ENCODE measurements at places on chromosomes 12 and 14. TPM values are rescaled to one million over a fixed set of nuclear protein-coding genes. Genes with fewer than 3 reads are reported as not detected.

SYCP3 gene
- total RNA-seq = not detected

METTL1 gene
- 40.6 TPM for total RNA-seq

CLEC14A gene
- total RNA-seq = not detected

TMEM253 gene
- total RNA-seq = 1.6 TPM

TEAD4 gene
- total RNA-seq = 33.8 TPM

SRGAP1 gene
- 65.0 TPM for total RNA-seq

NXPH4 gene
- 2.8 TPM for total RNA-seq

ESRRB gene
- 0.22 TPM for total RNA-seq

SLC16A7 gene
- 32.6 TPM for total RNA-seq

KLRC3 gene
- 2.3 TPM for total RNA-seq

ADCY4 gene
- total RNA-seq = not detected

KRT85 gene
- total RNA-seq = not detected

XPOT gene
- 298 TPM for total RNA-seq

TAS2R43 gene
- total RNA-seq = not detected

ADCK1 gene
- 7.0 TPM for total RNA-seq

BCL2L2 gene
- total RNA-seq = 41.2 TPM

SMCO2 gene
- total RNA-seq = 0.37 TPM

CLEC4D gene
- total RNA-seq = not detected

MGAT4C gene
- total RNA-seq = not detected

ESPL1 gene
- total RNA-seq = 12.1 TPM

HOXC12 gene
- not detected for total RNA-seq

MYH6 gene
- not detected for total RNA-seq

PLXNC1 gene
- total RNA-seq = 2.4 TPM

DPF3 gene
- total RNA-seq = 2.1 TPM

NPAS3 gene
- total RNA-seq = 0.79 TPM

MGST1 gene
- 415 TPM for total RNA-seq

IL22 gene
- total RNA-seq = not detected

RILPL1 gene
- 21.5 TPM for total RNA-seq

TBX3 gene
- total RNA-seq = 6.6 TPM

UNG gene
- total RNA-seq = 10.7 TPM

NUAK1 gene
- 2.6 TPM for total RNA-seq

PLCZ1 gene
- not detected for total RNA-seq

SLCO1B1 gene
- not detected for total RNA-seq

KERA gene
- not detected for total RNA-seq

PIANP gene
- total RNA-seq = not detected

ACRBP gene
- total RNA-seq = 0.30 TPM

EIF5 gene
- 327 TPM for total RNA-seq

CPNE8 gene
- total RNA-seq = 17.0 TPM

GPR68 gene
- total RNA-seq = 0.10 TPM

PTCSC3 gene
- not detected for total RNA-seq

SLCO1A2 gene
- not detected for total RNA-seq

SLC38A4 gene
- not detected for total RNA-seq

MORN3 gene
- total RNA-seq = 0.52 TPM

TBC1D30 gene
- total RNA-seq = 7.9 TPM

All from MCF 10A (cell line).